ENCODE measurements at places on chromosomes 16 and 17. TPM values are rescaled to one million over a fixed set of nuclear protein-coding genes. Genes with fewer than 3 reads are reported as not detected.
A peak's percentile ranks its signal among the peaks of the same experiment; 100 is the strongest.

GRCh38 chr16:26992666-26993349 lies 73.9 kb upstream of the C16orf82 start:
- DNase-seq: no peak
- H3K36me3 ChIP-seq: no peaks in the 10 kb centered on the region
- H3K4me1 ChIP-seq: no peaks in the 10 kb centered on the region

DNA sequence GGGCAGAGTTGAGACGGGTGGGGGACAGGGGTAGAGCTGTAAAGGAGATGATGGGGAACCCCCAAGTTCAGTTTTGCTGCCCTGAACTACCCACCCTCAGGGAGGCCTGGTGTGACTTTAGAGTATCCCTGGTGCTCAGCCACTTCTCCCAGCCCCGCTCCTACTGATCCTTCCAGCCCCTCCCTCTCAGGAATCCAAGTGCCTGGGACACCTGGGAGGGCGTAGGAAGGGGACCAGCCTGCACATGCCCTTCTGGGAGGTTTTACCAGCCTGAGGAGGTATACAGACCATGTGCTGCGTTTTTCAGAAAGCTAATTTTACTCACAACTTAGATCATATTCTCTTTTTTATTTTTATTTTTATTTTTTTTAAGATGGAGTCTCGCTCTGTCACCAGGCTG lies 4.1 kb downstream of the ST6GALNAC2 start:
- peaks cover 16% of the 10 kb centered on the region for H3K4me1 ChIP-seq
- peaks cover 4% of the 10 kb centered on the region for H3K27me3 ChIP-seq
- H3K4me3 ChIP-seq: no peak overlapping the region
- H3K27ac ChIP-seq: no peak overlapping the region
- H3K36me3 ChIP-seq: no peaks in the 10 kb centered on the region

- H3K4me3 ChIP-seq: no peak overlapping the region
- H3K27ac ChIP-seq: no peak overlapping the region
- H3K4me1 ChIP-seq: no peaks in the 10 kb centered on the region
Measured at GRCh38 chr16:27528294-27528693, 21.4 kb downstream of the GTF3C1 start.

DNA sequence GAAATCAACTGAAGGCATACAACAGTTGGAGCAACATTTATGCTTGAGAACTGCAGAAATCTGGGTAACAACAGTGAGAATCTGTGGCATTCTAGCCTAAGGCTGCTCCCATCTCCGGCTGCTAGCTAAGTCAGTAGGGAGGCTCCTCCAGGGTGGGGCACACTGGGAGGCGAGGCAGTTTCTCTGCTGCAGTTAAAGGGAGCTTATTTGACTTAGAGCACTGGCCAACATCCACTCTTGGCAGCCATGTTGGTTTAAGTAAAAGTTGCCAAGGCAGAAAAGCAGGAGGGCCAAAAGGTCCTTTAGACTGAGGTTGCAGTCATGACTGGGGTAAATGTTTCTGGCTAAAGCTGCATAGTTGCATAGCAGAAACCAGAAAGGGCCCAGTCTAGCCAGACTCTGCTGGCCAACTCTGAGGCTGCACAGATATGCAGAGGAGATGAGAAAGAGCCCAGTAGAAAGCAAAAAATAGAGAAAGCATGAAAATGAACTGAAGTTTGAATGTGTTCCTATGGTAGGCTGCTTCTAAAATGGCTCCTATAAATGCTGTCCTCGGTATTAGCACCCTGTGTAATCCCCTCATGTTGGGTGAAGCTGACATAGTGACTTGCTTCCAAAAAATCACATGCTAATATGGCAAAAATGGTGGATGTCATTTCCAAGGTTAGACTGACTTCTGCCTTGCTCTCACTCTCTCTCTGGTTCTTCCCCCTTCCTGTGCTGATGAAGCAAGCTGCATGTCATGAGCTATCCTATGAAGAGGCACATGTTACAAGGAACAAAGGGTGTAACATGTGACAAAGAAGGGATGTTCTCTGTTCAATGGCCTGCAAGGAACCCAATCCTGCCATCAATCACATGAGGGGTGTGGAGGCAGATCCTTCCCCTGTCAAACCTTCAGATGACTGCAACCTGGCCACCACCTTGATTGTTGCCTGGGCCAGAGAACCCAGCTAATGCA lies 3.7 kb upstream of the C16orf78 start:
- H3K4me3 ChIP-seq: no peak overlapping the region
- no peak overlapping the region for H3K27ac ChIP-seq
- no peaks in the 10 kb centered on the region for H3K36me3 ChIP-seq
- H3K4me1 ChIP-seq: no peaks in the 10 kb centered on the region
- no peak for DNase-seq

GRCh38 chr16:9094011-9094846 lies 2.8 kb downstream of the HAPSTR1 start:
- peak overlapping the region; percentile 93 for H3K27ac ChIP-seq
- peaks cover 22% of the 10 kb centered on the region for H3K36me3 ChIP-seq
- H3K27me3 ChIP-seq: no peaks in the 10 kb centered on the region
- H3K4me3 ChIP-seq: peak overlapping the region; percentile 98
- DNase-seq: no peak
- H3K4me1 ChIP-seq: peaks cover 73% of the 10 kb centered on the region

DNA sequence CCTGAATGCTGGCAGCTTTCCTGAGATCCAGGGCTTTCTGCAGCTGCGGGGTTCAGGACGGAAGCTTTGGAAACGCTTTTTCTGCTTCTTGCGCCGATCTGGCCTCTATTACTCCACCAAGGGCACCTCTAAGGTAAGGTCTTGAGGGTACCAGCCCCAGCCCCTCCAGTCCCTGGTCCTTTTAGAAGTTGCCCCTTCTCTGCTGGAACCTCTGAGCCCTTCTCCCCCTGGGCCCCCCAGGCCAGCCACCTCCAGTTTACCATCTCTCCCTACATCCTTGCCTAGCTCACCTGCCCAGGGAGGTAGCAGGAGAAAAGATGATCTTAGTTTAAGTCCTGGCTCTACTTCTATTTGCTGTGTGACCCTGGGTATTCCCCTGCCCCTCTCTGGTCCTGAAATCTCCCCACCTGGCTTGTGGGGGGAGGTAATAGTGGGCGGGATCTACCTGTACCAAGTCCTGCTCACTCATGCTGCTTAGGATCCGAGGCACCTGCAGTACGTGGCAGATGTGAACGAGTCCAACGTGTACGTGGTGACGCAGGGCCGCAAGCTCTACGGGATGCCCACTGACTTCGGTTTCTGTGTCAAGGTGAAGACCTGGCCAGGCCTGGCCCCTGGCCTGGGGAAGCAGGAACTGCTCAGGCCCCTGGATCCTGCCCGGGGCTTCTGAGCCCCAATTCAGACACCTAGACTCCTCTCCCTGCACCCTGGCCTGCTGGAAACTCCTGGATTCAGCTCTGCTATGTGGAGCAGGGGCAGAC lies 6.5 kb downstream of the GRB7 start:
- H3K4me3 ChIP-seq: no peak overlapping the region
- H3K36me3 ChIP-seq: no peaks in the 10 kb centered on the region
- H3K27ac ChIP-seq: no peak overlapping the region

DNA sequence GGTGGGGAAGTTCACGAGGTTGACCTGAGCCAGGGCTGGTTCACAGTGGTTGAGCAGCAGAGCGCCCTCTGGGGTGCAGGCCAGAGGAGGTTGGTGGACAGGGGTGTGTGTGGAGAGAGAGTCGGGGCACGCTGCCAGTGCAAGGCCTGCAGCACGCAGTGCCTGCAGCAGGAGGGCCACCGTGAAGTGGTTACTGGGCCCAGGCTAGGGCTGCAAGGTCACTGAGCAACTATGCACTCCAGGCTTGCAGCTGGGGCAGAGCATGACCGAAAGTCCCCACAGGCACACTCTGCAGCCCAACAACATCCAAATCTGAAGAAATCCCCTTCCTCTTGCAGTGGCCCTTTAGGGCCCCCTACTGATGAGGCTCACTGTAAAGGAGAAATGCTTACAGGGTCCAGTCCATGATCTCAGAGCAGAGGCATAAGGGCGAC lies 89.1 kb upstream of the NOL11 start:
- no peak overlapping the region for H3K27ac ChIP-seq
- peaks cover 23% of the 10 kb centered on the region for H3K36me3 ChIP-seq
- DNase-seq: peak; percentile 1

GRCh38 chr16:79638386-79638785 lies 37.8 kb upstream of the MAF start:
- no peak for DNase-seq
- no peak overlapping the region for H3K4me3 ChIP-seq
- H3K27me3 ChIP-seq: no peaks in the 10 kb centered on the region
- no peaks in the 10 kb centered on the region for H3K36me3 ChIP-seq
- H3K27ac ChIP-seq: no peak overlapping the region

GRCh38 chr16:72532906-72533410 lies 361.0 kb upstream of the PMFBP1 start:
- H3K4me3 ChIP-seq: no peak overlapping the region
- no peaks in the 10 kb centered on the region for H3K27me3 ChIP-seq
- H3K27ac ChIP-seq: no peak overlapping the region
- no peaks in the 10 kb centered on the region for H3K36me3 ChIP-seq

DNA sequence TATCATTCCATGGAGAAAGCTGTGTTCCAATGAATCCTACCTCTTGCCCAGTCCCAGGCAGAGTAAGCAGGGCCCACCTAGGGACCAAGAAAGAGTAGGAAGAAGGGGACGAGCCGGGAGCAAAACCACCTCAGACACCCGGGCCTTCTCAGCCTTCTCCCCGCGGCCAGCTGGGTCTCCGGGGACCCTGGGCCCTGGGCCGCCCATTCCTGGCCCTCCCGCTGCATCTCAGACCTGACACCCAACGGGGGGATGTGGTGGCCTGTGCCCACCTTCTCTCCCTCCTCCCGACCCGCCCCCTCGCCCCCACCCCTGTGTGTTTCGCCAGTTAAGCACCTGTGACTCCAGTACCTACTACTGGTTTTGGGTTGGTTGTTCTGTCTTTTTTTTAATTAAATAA lies 11.4 kb upstream of the CACNG1 start:
- H3K27me3 ChIP-seq: no peaks in the 10 kb centered on the region
- H3K27ac ChIP-seq: no peak overlapping the region
- no peak overlapping the region for H3K4me3 ChIP-seq
- H3K4me1 ChIP-seq: no peaks in the 10 kb centered on the region
- DNase-seq: no peak
- no peaks in the 10 kb centered on the region for H3K36me3 ChIP-seq

DNA sequence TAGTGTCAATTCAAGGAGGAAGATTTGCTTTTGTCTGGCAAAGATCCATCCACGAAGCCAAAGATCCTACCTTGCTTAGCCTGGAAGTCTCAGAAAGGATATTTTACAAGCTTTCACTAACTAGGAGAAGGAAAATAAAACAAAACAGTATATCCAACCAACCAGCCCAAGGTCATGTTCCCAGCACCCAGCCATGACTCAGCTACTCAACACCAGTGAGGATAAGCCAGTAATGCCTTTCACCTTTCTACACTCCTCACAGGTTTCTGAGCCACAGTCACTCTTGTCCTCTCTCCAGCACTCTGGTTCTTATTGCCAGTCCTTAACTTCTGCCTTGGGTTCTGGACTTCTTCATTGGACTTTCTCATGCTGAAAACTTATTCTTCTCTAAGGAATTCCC lies 116.2 kb downstream of the CDH11 start:
- DNase-seq: no peak
- no peaks in the 10 kb centered on the region for H3K36me3 ChIP-seq
- H3K27me3 ChIP-seq: no peaks in the 10 kb centered on the region
- H3K4me1 ChIP-seq: no peaks in the 10 kb centered on the region
- H3K4me3 ChIP-seq: no peak overlapping the region
- no peak overlapping the region for H3K27ac ChIP-seq

- no peaks in the 10 kb centered on the region for H3K36me3 ChIP-seq
- H3K27me3 ChIP-seq: no peaks in the 10 kb centered on the region
- no peak overlapping the region for H3K4me3 ChIP-seq
- DNase-seq: no peak
- H3K27ac ChIP-seq: no peak overlapping the region
Measured at GRCh38 chr16:12460064-12460392, 343.7 kb downstream of the CPPED1 start.

- H3K4me1 ChIP-seq: peaks cover 59% of the 10 kb centered on the region
- H3K27ac ChIP-seq: peak overlapping the region; percentile 53
- H3K27me3 ChIP-seq: no peaks in the 10 kb centered on the region
- DNase-seq: peak; percentile 71
- no peaks in the 10 kb centered on the region for H3K36me3 ChIP-seq
Measured at GRCh38 chr17:68460715-68461114, 3.4 kb upstream of the WIPI1 start.

DNA sequence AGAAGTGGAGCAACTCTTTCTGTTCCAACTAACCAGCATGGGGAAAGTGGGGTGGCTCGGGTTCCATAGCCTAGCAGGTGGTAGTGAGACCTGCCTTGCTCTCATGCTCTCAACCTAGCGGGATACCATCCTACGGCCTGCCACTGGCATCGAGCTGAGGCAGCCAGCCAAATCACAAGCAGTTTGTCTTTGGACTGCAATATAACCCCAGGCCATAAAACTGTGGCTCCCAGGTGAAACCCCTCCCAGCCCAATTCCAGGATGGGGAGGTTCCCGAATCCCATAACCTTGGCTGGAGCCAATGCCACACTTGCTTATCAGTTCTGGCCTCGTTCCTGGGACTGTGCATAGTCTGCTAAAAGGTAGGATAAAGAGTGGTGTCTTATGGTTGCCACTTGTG lies 155.8 kb upstream of the NETO2 start:
- DNase-seq: no peak
- H3K4me1 ChIP-seq: no peaks in the 10 kb centered on the region
- H3K4me3 ChIP-seq: no peak overlapping the region

DNA sequence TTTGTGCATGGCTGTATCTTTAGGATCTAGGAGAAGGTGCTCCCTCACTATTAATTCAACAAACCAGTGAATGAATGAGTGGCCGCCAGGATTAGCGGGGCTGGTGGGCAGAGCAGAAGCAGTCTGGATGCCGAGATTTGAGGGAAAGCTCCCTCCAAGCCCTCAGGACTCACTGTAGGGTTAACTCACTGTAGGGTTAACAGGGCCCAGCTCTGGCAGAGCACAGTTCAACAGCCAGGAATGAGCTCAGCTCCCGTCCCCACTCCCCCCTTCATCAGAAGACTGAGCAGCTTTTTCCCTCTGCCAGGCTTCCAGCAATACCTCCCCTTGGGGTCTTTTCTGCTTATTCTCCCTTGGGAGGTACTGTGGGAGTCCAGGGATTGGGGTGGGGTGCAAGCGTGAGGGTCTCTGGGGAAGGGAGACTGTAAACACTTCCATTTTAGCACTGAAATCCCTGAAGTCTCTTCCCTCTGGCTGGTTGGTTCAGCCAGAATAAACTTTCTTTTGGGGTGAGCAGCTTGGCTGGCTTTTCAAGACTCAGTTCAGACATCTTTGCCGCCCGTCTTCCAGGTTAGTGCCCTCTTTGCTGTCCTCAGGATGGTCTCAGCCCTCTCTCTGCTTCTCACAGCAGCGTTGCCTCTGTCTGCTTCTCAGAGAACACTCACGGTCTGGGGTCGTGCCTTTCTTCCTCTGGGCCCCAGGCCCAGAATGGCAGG lies 53.7 kb upstream of the WSB1 start:
- no peak overlapping the region for H3K4me3 ChIP-seq
- no peaks in the 10 kb centered on the region for H3K4me1 ChIP-seq
- DNase-seq: no peak
- no peaks in the 10 kb centered on the region for H3K27me3 ChIP-seq
- no peaks in the 10 kb centered on the region for H3K36me3 ChIP-seq

- no peak overlapping the region for H3K4me3 ChIP-seq
- H3K27me3 ChIP-seq: no peaks in the 10 kb centered on the region
- H3K36me3 ChIP-seq: no peaks in the 10 kb centered on the region
Measured at GRCh38 chr16:71367241-71367976, 8.9 kb downstream of the CALB2 start.

The COTL1 gene
- total RNA-seq: 181 TPM

The FOXL1 gene
- not detected for total RNA-seq

The METTL9 gene
- 92.8 TPM for total RNA-seq

The RPL26 gene
- 2,878 TPM for total RNA-seq

The CEMP1 gene
- 1.7 TPM for total RNA-seq

The HOXB4 gene
- total RNA-seq: 3.1 TPM

The UNC119 gene
- total RNA-seq: 39.6 TPM

The ADAD2 gene
- not detected for total RNA-seq

The RFWD3 gene
- total RNA-seq: 59.2 TPM

The UMOD gene
- total RNA-seq: not detected

The SEPTIN12 gene
- total RNA-seq: not detected
